Cardiac atrium fibroblast (primary cell): ENCODE measurements at places on chromosomes 13 and 19. TPM values are rescaled to one million over a fixed set of nuclear protein-coding genes. Genes with fewer than 3 reads are reported as not detected.

CD70 gene
- total RNA-seq: not detected in 2 replicates

PSG7 gene
- 0.36 TPM in 1 of 2 replicates, not detected in the other for total RNA-seq

RHPN2 gene
- total RNA-seq: 9.7 and 11.2 TPM in 2 replicates

INAFM1 gene
- total RNA-seq: 6.2 and 9.9 TPM in 2 replicates

PSG6 gene
- not detected in 2 replicates for total RNA-seq

WTIP gene
- 21.8 and 31.4 TPM in 2 replicates for total RNA-seq

PHF11 gene
- 9.9 and 18.2 TPM in 2 replicates for total RNA-seq
